Omental fat pad (tissue), 4 donors: ENCODE measurements at places on chromosomes 2 and 18.

GRCh38 chr2:169775765-169776164 lies 22.9 kb upstream of the SSB start:
- no peak for DNase-seq

DNA sequence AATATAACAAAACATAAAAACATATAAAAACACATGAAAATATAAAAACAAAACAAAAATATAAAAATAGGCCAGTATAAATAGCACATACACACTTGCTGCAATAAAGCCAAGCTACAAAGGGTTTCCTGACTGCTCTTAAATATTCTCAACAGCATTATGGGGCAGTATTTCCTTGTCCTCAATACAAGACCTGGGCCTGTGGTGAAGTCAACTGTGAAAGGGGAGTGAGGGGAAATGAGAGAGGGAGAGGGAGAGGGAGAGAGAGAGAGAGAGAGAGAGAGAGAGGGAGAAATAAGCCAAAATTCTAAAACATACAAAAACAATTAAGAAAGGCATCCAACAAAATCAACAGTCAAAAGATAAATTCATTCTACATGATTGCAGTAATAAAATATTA lies 82.6 kb upstream of the NEDD4L start:
- no peak for DNase-seq

DNA sequence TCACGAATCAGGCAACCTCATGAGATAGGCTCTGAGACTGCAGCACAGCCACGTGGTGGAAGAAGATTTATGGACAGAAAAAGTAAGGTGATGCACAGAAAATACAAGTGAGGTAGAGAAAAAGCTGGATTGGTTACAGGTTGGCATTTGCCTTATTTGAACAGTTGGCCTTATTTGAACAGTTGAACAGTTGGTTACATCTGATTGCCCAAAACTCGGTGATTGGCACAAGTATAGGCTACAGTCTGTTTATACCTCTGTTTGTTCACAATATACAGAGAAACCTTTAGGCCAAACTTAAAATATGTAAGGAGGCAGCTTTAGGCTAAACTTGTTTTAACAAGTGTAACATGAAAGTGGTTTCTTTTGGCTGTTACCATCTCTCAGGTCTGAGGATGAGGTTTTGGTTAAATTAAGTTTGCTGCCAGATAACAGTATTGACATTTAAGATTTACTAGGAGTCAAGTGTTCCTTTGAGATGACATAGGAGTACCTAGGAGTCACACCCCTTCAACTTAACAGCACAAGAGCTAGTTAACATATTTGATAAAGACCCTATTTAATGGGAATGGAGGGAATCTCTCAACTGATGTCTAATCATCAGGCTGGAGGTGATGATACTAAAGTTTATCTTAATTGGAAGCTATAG lies 16.5 kb upstream of the GPR155 start:
- no peak for DNase-seq

DNA sequence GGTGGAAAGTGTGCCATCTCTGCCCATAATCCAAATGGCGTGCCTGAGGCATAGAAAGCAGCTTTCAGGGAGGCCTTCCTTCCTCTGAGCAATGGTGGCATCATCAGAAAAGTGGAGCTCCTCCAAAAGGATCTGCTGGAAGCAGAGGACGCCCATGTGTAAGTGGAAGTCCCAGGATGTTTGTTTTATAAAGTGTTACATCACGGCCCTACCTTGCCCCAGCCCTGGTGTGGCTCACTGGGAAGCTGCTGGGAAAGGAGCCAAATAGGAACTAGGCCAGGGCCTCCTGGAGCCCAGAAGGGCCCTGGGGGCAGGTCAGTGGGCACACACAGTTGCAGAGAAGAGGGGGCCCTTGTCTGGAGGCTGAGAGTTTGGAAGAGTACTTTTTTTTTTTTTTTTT lies 4.2 kb upstream of the ODC1 start:
- no peak for DNase-seq

DNA sequence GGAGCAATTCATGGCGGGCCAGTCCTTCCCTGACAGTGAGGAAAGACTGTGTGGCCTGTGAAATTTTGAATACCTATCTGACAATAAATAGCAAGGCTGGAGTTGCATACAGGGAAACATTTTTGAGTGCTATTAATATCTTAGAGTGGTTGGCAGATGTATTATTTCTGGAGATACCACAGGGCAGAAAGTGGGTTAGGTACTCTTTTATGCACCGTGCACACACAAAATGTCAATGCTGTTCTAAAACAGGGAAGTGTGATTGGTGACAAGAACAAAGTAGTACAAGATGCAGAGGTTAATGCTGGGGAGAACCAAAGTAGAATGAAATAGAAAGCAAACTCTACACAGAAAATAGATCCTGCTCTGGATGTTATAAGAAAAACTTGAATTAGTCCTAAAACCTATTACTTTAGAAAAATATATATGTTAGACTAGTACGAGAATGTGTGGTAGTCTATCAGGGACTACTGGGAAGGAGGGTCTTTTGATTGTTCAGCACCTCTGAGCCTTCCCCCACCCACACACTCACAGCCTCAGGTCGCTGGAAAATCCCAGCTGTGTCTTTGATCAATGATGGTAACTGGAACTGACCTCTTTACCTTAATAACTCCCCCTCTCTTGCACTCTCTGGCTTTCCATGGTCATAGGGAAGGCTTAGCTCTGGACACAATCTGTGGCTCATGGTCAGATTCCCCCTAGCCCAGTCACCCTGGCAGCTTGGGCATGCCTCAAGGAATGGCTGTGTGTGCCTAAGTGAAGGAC lies 58.2 kb downstream of the SERPINB8 start:
- no peak for DNase-seq

DNA sequence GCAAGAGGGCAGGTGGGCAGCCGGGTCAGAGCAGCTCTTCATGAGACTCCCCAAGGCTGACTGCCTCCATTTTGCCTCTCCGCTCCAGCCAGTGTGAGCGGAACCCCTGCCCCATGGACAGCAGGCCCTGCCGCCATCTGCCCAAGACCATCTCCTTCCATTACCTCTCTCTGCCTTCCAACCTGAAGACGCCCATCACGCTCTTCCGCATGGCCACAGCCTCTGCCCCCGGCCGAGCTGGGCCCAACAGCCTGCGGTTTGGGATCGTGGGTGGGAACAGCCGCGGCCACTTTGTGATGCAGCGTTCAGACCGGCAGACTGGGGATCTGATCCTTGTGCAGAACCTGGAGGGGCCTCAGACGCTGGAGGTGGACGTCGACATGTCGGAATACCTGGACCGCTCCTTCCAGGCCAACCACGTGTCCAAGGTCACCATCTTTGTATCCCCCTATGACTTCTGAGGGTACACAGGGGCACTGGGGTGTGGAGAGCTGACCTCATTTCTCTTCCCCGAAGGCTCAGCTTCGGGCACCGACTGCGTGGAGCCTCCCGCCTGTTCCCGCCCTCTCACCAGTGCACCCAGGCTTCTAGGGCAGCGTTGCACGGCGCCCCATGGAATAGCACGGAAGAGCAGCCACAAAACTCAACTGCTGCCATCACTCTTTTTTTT lies 49.0 kb downstream of the FBLN7 start:
- DNase-seq = no peak

GRCh38 chr18:14999085-14999975 lies 251.4 kb downstream of the ANKRD30B start:
- no peak for DNase-seq

GRCh38 chr18:59697236-59697932 lies at the start of gene CCBE1:
CCBE1 (minus strand) TSS chr18:59697423.
- DNase-seq = peak; percentile 56

DNA sequence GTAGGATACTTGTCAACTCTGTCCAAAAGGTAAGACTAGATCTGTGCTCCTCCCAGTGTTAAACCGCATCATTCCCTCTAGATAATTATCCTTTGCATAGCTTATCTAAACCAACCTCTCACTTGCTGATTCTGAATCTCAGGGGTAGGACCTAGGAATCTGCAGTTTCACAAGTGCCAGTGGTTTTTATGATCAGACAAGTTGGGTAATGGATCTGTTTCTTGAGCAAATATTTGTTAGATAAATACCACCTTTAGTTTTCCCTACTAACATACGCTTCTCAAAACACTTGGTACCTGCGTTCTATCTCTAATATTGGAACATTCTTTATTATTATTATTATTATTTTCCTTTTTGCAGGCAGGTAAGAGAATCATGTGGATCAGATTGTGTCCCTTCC lies 439.9 kb downstream of the PTPRM start:
- DNase-seq = no peak

DNA sequence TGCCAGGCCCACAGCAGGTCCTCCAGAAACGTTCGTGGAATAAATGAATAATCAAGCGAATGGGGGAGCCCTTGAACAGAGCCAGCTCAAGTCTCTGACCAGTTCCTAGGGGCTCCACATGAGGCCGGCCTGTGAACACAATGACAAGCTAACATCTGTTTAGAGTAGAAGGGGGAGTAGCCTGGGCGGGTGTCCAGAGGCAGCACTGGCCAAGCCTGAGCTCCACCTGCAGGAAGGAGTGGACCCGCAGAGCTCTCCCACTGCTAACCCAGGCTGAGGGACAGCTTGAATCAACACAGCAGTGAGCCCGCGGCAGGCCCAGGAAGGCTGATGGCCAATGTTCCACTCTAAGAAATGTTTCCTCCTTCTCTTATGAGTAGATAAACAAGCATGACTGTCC lies 234.8 kb upstream of the RAB6C start:
- no peak for DNase-seq

GRCh38 chr2:102893870-102894269 lies 132.0 kb downstream of the TMEM182 start:
- no peak for DNase-seq

DNA sequence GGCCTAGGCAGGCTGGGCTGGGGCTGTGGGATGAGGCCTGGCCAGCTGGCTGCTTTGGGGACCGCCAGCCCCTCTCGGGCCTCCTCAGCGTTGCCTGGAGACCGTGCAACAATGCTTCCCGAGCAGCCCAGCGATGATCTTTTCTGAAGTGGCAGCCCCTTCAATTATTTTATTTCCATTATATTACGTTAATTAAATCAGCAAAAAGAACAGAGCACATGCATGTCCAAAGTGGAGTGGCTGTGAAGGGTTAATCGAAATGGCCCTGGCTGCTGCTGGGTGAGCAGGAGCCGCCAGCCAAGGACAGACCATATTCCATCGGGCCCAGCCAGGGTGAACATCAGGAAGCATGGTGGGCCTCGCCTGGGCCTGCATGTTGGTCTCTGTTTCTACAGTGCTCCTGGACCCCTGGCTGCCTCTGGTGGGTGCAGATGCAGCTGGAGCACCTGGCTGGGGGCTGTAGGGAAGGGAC lies 245.5 kb downstream of the MYCN start:
- DNase-seq = no peak

- no peak for DNase-seq
Observed at GRCh38 chr2:233163486-233164103, 87.9 kb upstream of the ATG16L1 start.

- no peak for DNase-seq
Observed at GRCh38 chr2:105327690-105328089, 1.8 kb downstream of the TGFBRAP1 start.

DNA sequence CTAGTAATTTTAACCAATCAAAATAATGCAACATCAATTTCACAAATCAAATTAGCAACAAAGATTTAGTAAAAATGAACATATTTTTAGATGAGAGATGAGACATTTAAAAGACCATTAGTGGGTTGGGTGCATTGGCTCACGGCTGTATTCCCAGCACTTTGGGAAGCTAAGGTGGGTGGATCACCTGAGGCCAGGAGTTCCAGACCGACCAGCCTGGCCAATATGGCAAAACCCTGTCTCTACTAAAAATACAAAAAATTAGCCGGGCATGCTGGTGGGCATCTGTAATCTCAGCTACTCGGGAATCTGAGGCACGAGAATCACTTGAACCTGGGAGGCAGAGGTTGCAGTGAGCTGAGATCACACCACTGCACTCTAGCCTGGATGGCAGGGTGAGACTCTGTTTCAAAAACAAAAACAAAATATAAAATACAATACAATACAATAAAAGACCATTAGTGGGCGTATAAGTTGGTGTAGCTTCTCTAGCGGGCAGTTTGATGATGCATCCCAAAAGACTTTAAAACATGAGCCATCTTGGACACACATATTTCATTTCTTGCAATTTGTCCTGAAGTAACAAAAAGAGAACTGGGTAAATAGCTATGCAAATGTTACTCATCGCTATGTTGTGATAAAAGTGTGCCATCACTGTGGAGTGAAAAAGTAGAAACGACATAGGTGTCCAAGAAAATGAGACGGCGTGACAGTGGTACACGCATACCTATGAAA lies 101.8 kb downstream of the COL6A3 start:
- no peak for DNase-seq

DNA sequence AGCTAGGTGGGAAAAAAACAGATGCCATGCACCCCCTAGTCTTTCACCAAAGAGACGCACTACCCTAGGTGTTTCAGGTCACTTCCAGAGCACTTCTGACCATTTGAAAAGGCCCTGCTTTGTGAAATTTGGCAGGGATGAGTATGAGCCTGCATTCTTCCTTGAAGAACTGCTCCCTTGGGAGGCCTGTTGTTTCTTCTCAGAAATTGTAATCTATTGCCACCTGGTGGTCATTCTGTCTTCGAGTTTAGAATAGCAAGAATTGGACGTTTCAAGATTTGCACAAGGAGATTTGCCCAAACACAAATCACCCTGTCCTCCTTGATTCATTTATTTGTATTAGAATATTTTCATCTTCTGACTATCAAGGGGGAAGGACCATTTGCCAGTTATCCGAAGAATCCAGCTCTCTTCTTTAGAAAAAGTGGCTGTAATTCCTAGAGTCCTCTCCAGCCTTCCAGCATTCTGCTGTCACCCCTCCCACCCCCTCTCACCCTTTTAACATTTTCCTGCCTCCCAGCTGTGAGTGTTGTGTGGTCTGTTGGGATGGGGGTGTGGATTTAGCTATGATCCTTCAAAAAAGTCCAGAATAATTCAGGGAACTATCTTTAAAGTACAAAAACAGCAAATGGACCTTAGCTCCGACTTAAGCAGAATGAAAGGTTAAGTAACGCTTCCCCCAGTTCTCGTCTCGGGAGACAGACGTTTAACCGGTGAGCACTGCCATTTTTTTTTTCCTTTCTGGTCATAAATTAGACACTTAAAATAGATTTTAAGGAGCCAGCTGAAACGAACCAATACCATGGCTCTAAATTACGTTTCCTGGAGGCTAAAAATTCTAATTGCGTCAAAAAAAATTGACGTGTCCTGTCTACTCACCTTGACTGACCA lies 3.7 kb upstream of the GAD1 start:
- no peak for DNase-seq

GRCh38 chr2:163665817-163666216 lies 70.0 kb downstream of the FIGN start:
- no peak for DNase-seq

- DNase-seq = no peak
Observed at GRCh38 chr2:118102433-118103082, 14.3 kb downstream of the INSIG2 start.
